ENCODE measurements at places on chromosomes 2 and 18. TPM values are rescaled to one million over a fixed set of nuclear protein-coding genes. Genes with fewer than 3 reads are reported as not detected.

- no peak for DNase-seq
Observed at GRCh38 chr18:8084160-8084559, 517.0 kb downstream of the PTPRM start.

- no peak for DNase-seq
Observed at GRCh38 chr2:105144152-105144940, 97.2 kb upstream of the GPR45 start.

- DNase-seq, result no peak
Observed at GRCh38 chr2:220555961-220556630, 928.7 kb downstream of the SLC4A3 start.

- DNase-seq, result no peak
Observed at GRCh38 chr2:28545590-28546200, 49.8 kb downstream of the PLB1 start.

GRCh38 chr2:143128681-143129580 is at the start of gene ARHGAP15:
Gene ARHGAP15 (plus strand): TSS chr2:143129419.
- DNase-seq, result peak; percentile 4

- peak; percentile 40 for DNase-seq
Observed at GRCh38 chr2:152611458-152612231, 105.6 kb downstream of the PRPF40A start.

DNA sequence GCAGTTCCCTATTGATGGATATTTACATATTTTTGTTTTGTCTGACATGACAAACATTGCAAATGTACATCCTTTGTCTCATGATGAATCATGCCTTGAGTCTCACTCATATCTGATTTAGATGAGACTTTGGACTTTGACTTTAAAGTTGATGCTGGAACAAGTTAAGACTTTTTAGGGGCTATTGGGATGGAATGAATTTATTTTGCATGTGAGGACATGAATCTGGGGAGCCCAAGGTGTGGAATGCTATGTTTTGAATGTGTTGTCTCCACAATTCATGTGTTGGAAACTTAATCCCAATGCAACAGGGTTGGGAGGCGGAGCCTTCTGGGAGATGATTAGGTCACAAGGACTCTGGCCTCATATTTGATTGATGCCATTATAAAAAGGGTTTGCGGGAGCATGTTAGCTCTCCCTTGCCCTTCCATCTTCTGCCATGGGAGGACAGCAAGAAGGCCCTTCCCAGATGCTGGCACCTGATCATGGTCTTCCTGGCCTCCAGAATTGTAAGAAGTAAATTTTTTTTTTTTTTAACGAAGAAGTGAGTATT is 29.1 kb upstream of the INO80D start:
- DNase-seq, result no peak

DNA sequence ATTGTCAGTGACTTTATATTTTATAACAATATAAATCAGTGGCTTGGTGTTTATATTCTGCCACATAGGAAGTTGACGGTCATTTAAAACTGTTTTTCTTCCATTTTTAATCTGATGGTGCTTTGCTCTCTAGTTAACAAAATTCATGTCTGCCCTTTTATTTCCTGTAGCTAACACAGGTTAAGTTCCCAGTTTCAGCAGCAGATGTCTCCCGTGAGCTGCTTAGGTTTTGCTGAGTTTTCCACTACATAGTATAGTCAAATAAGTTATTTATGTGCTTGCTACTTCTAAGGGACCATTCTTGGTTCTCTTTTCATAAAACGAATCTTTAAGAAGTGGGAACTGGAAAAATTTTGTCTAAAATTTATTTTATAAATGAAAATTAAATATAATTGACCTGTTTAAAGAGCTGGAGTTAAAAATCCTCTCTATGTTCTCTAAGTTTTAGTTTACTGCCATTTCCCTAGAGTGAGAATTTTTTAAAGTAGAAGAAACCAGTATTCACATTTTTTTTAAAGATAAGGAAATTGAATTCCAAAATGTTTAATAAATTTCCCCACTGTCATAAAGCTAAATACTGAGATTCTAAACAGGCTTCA is 20.6 kb downstream of the HTR2B start:
- DNase-seq, result peak; percentile 65

DNA sequence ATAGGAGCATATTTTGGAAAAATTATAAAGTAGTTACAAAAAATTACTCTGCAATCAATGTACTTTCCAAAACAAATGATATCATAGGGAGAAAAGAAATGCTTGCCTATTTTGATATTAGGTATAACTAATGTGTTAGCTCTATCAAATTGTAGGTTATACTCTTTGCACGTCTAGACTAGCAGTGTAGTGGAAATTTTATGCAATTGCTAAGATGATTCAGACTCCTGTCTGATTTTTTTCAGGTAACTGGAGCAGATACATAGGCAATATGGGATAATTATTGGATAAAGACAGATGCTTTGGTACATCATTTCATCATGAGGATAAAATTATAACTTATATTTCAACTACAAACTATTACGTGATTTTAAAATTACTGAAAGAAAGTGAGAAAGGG is 918.3 kb downstream of the EPHA4 start:
- no peak for DNase-seq

- no peak for DNase-seq
Observed at GRCh38 chr18:27062802-27063201, 122.3 kb downstream of the CHST9 start.

GRCh38 chr2:179264368-179265081 is at the start of gene SESTD1:
Gene SESTD1 (minus strand): TSS chr2:179264832. CDS start chr2:179191841, 72,991 bp downstream.
- peak; percentile 78 for DNase-seq

GRCh38 chr2:149690825-149691224 is 103.2 kb upstream of the MMADHC start:
- no peak for DNase-seq

GRCh38 chr2:59462422-59463197 is 1090.8 kb downstream of the BCL11A start:
- DNase-seq, result no peak

DNA sequence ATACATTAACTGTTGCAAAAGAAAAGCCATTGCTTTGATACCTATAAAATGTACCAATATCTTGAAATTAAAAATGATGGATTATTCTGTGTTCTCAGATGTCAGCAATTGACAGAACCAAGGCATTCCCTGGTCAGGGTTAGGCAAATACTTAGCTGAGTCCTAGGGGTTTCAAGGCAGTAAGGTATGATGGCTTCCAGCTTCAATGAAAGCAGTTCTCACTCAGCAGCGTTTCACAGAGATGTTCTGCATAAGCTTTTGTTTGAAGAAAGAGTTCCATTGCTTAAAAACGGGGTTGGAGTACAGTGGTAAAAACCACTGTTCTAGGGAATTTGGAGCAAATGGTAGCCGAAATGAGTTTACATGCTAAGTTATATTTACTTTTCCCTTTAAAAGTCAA is 17.0 kb upstream of the KANSL1L start:
- DNase-seq, result no peak

DNA sequence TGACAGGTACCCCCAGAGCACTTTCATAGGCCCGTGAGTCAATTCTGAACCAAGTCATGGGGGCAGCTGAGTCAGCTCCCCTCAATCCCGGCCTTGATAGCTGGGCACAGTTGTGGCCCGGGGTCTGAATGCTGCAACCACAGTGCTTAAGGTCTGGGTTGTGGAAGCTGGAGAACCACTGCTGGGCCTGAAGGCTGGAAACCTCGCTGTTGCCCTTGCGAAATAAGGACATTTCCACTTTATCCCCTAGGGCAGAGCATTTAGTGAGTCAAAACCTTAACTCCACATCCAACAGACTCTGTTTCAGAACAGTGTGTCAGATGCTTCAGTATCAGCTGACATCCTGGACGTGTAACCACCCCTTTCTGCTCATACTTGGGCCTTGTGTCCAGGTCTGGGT is 58.6 kb downstream of the SP110 start:
- no peak for DNase-seq

- DNase-seq, result no peak
Observed at GRCh38 chr2:212088353-212088752, 450.2 kb downstream of the ERBB4 start.

DNA sequence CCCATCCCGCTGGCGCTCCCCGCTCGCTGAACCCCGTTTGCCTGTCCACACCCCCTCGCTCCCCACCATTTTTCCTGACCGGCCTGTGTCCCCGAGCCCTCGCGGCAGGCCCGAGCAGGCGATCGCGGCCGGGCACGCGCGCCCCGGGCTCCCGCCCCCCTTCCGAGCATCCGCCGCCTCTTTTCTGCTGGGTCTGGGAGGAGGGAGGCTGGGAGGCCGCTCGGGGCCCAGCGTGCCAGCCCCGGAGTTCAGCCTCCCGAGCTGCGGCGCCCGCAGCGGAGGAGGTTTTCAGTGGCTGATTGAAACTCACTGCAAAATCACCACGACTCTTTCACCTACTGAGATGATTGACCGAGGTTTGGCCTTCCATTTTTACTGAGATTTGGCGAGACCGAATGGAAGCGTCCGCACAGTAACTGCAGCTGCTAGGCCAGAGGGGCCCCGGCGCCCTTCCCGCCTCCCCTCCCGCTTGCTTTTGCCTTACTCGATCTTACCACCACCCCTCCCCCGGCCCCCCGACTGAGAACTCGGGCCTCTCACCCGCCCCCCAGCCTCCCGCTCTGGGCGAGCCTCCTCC is 4.8 kb downstream of the SOX11 start:
- peak; percentile 81 for DNase-seq

DNA sequence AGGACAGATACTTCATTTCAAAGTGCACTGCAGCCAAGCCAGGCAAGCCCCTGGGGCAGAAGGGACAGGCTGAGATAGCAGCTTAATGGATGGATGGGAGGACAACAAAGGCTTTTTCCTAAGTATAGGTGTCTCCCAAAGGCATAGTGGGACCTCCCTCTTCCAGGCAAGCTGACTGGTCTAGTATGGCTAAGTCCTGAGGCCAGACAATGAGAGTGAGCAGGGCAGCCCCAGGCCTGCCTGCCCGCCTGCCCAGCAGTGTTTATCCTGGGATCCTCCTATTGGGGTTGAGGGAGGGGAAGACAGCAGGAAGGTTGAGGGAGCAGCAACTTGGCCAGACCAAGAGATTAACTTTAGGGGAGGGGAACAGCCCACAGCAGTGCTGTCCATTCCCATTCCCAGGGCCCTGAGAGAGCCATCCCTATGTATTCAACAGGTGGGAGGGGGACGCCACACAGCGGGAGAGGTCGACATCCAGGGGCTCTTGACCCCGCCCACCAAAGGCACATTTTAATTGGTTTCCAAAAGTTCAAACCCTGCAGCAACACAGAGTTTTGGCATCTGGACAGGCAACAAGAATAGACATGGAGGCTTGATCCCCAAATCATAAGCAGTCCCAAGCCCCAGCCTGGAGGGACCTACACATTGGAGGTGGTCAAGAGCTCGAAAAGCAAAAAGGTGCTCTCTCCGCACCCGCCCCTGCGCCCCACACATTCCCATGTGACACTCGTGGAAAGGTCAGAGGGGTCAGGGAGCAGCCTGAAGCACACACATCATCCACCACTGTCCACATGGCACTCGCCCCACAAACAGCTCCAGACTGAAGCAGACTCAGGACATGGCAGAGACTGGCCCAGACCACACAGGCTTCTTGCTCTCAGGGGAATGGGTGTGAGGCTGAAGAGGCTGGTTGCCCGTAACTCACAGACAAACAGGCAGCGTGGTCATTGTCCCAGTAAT is 2.9 kb upstream of the SFXN5 start:
- DNase-seq, result no peak

DNA sequence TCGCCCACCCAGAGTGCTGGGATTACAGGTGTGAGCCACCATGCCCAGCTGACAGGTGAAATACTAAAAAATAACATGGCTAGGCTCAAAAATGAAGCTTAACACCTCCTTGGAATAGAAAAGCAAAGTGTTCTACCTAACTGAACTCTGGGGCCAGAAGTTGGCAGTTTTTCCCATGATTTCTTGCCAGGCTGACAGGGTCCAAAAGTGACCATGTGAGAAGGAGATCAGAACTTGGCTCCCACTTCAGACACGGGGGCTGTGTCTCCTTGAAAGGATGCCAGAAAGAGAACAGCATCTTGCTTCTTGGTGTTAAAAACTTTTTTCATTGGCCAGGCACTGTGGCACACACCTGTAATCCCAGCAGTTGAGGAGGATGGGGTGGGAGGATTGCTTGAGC is 47.0 kb downstream of the BMPR2 start:
- DNase-seq, result no peak

DNA sequence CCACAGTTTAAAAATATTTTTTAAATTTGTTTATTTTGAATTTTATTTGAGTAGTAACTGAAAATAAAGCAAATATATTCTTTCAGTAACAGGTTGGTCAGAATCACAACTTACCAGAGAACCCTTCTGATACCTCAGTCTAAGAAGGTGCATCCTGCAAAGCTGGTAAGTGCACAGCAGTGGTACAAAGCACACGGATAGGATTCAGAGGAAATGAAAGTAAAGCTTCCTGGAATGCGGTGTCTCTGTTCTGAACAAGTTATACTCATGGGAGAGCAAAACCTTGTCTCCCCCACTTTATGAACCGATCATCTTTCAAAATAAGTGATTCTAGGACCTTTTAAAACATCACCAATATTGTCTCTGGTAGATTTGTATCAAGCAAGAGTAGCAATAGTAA is 398.3 kb downstream of the TMX3 start:
- no peak for DNase-seq

DNA sequence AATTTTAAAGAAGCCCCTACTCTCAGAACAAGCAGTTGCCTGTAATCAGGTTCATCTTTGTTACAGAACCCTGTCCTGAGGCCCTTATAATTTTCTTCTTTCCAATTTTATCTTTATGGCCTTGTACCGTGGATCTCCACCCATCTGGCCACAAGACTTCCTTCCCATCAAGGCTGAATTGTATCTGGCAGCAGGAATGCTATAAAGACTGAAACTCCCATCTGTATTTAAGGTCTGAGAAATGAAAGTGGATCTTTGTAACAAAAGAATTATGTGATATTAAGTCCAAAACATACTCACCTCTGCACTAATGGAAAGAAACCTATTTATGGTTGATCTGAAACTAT is 91.8 kb downstream of the METTL8 start:
- no peak for DNase-seq

GRCh38 chr2:233833345-233833744 is 21.0 kb downstream of the HJURP start:
- peak; percentile 21 for DNase-seq

- no peak for DNase-seq
Observed at GRCh38 chr2:26532301-26533250, 54.7 kb upstream of the OTOF start.

DNA sequence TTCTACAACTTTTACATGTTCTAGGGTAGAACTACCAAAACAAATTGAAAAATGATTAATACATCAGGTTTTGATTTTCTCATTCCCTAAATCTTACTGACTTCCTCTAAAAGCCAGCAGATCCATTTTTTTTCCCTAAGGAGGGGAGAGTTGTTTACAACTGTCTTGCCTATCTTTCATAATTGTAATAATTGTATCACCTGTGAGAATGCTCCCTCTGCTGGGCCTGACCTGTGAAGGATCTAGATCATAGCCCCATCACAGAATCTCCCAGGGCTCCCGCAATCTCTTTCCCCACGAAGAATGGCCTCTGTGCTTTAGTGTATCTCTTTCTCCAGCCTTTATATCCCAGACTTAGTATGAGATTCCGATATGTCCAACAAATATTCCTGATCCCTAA is 9.1 kb downstream of the LOXL3 start:
- no peak for DNase-seq

- no peak for DNase-seq
Observed at GRCh38 chr2:25684577-25685473, 11.4 kb upstream of the DTNB start.

ITPRIPL1 gene
- polyA plus RNA-seq, result 3.5 TPM

MTCL1 gene
- polyA plus RNA-seq, result 26.1 TPM

CTDSP1 gene
- polyA plus RNA-seq, result 105 TPM

GAREM1 gene
- polyA plus RNA-seq, result 8.1 TPM

ACMSD gene
- polyA plus RNA-seq, result 0.34 TPM

ALPI gene
- polyA plus RNA-seq, result not detected

IL18R1 gene
- polyA plus RNA-seq, result 0.50 TPM

CRYGC gene
- not detected for polyA plus RNA-seq

LOXL3 gene
- polyA plus RNA-seq, result 7.8 TPM

PRKD3 gene
- 25.9 TPM for polyA plus RNA-seq

RGPD3 gene
- polyA plus RNA-seq, result 0.22 TPM

Measured in hindlimb muscle (tissue), 1 donor.